ENCODE measurements at places on chromosomes 1 and 21.

DNA sequence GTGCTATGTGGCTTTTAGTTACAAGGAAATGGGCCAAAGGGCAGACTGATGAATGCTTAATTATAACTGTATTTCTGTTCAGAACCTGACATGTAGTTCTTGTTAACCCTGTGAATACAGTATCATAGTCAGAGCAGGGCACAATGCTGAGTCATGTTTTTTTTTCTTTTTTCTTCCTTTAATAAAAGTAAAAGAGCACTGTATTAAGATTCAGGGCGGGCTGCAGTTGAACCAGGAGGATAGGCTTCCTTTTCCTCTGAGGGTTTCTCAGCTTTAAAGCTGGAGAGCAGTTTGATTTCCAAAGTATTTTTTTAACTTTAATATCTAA, 8.7 kb downstream of the CLDN8 start:
- no peak for DNase-seq

DNA sequence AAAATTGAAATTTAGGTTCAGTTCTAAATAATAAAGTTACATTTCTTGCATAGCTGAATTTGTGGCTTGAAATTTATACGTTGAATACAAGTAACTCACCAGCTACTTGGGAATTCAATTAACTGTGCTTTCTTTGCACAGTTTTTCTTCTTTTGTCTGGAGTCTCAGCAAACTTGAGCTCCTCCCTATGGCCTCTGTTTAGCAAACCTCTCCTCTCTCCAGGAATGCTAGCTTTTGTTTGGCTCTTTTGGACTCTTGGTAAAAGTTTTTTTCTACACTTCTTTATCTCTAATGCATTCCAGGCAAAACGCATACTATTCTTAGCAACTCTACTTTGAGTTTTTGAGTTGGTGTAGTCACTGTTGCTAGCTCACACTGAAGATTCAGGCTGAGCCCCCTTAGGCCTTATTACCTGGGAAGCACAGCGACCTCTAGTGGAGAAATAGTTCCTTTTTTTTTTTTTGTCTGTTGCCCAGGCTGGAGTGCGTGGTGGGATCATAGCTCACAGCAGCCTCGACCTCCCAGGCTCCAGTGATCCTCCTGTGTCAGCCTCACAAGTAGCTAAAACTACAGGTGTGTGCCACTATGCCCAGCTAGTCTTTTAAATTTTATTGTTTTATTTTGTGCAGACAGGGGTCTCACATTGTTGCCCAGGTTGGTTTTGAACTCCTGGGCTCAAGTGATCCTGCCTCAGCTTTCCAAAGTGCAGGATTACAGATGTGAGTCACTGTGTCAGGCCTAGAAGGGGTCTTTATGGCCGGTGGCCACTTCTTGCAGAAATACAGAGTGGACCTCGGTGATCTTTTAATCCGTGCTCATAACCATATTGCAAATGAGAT, 61.7 kb downstream of the CASQ2 start:
- DNase-seq: peak; percentile 53

DNA sequence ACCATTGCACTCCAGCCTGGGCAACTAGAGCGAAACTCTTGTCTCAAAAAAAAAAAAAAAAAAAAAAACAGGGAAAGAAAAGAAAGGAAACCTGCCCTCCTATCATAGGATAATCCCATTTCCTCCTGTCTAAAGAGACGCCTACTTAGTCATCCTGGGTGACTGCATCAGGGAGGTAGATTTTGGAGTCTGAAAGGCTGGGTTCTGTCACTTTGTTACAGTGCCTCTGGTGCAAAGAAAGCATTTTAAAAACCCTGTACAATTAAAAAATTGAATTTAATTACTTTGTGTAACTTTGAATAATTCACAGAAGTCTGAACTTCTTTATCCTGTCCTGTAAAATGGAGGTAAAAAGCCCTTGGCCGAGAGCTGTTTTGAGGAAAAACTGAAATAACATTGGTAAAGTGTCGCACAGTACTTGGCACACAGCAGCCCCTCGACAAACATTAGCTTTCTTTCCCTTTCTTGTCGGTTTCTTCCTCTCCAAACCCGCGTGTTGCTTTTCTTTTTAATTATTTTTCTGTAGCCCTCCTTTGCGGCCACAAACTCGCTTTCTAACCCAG, 657 bp upstream of the HDAC1 start:
- peak; percentile 88 for DNase-seq

DNA sequence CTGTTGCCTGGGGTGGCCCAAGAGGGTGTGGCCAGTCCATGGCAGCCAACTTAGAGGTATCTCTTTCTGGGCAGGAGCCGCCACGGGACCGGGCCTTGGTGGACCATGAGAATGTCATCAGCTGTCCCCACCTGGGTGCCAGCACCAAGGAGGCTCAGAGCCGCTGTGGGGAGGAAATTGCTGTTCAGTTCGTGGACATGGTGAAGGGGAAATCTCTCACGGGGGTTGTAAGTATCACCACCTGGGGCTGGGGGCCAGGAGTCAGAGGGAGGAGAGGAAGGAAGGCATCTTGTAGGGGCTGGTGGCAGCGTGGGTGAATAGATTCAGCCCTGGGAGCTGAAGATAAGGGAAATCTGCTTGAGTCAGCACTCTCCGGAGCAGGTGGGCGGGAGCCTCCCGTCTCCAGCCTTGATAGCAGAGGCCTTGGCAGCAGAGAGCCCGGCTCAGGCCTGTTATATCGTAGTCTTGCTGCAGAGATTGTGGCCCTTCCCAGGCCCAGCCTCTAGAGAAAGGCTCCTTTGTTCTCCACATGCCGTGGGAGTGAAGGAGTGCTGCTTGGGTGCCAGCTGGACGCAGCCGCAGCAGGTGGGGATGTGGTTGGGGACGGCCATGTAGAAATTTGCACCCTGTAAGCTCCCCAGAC, 25.4 kb downstream of the PHGDH start:
- DNase-seq: no peak

GRCh38 chr1:75745276-75745675, 20.8 kb downstream of the ACADM start:
- DNase-seq: no peak

GRCh38 chr1:115877511-115877910, 36.6 kb upstream of the NHLH2 start:
- no peak for DNase-seq

DNA sequence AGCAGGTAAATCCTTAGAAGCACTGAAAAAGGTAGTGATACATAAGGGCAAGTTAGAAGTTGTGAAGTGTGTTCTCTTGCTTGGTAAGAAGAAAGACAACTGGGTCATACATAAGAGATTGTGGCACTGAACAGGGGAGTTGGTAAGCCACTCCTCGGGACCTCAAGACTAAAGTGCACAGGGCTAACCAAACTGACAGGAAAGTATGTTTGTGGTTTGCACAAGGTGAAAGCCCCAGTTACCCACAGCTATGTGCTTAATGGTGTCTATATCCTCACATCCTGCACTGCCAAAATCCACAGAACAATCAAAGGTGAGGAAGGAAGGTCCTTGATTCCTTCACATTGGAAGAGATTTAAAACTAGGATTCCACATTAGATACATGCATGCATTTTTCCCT, 276.5 kb downstream of the DNM3 start:
- DNase-seq: peak; percentile 66

DNA sequence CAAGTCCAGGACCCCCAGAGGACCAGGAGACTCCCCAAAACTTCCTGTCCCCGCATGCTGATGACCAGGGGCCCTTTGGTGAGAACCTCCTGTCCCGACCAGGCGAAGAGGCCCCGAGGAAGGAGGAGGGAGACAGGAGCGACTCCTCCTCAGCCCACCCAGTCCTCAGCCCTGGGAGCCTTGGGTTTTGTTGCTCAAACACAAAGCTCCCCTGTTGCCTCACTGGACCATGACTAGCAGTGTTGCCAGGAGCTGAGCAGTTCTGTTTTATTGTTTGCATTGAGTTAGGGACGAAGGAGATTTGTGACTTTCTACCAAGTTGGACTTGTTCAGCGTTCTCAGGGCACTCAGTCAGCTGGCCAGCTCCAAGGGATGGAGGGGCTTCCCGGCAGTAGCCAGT, 10.0 kb downstream of the UMODL1 start:
- DNase-seq: peak; percentile 68

GRCh38 chr1:54309631-54310366, 96.4 kb downstream of the SSBP3 start:
- DNase-seq: no peak

DNA sequence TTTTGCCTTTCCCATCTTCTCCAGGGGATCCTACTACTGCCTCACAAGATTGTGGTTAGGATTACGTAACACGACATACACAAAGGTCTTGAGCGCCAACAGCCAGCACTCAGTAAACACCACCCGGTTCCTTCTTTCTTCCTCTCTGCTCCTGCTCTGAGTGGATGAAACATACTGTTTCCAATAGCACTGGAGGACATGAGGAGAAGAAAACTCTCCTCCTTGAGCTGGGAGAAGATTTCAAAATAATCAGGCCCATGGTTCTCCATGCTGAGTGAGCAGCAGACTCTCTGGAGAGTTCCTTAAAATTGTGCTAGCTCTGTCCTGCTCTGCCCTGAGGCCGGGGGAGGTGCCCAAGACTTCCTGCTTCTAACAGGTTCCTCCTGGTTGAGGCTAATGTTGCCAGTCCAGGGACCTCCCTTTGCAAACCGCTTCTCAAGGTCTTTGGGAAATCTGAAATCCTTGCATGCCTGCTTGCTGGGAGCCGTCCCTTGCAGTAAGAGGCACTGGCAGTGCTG, 29.4 kb upstream of the MX1 start:
- DNase-seq: peak; percentile 67

GRCh38 chr21:33402001-33402979, 923 bp upstream of the IFNGR2 start:
- DNase-seq: no peak

DNA sequence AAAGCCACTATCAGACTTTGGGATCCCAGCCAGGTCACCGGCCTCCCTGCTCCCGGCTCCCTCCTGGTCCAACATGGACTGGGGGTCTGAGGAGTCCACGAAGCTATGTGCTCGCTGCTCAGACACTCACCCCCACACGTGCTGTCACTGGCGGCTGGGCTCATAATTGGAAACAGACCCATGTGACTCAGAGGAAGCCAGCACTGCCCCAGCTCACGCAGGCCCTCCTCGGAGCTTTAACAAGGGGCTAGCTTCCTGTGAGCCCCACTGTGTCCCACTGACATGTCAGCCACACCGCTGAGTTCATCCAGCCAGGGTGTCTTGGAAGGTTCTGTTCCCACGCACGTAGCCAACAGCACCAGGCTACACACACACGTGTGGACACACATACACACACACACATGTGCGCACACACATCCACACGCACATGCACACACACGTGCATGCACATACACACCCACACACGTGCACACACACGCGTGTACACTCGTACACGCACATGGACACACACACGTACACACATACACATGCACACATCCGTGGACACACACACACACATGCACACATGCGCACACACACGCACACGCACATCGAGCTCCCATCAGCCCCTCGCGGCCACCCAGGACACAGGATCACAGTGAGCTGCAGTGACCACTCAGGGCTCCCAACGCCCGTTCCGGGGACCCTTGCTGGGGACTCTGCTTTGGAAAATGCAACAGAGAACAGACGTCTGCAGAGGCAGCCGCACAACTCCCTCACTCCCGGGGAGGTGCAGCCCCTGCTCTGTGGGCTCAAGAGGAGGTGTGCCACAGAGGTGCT, 18.4 kb upstream of the COL6A2 start:
- DNase-seq: peak; percentile 71

DNA sequence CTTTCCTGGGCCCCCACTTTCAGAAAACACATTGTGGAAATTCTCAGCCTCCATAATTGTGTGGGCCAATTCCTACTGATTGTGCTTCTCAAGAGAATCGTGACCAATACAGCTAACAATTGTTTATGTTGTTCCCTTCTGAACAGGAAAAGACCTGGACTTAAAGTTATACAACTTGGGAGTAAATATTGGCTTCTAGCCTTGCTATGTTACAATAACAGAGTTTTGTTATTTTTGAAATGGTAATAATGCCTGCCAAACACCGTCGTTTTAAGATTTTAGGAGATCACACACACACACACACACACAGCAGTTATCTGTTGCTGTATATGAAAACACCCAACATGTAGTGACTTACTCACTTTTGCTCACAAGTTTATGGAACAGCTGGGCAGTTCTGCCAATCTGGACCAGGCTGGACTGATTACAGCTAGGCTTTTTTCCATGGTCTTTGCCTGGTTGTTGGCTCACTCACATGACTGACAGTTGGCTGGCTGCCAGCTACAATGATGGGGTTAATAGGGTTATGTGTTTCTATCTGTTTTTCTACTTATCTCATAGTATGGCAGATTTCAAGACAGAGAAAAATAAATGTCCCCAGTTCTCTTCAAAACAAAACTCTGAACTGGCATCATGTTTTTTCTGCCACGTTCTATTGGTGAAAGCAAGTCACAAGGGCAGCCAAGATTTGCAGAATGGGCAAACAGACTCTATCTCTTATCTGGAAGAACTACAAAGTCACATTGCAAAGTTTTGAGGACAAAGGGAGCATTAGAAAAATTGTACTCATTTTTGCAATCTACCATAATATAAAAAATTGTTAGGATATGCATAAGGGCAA, 447.5 kb downstream of the NEGR1 start:
- no peak for DNase-seq

DNA sequence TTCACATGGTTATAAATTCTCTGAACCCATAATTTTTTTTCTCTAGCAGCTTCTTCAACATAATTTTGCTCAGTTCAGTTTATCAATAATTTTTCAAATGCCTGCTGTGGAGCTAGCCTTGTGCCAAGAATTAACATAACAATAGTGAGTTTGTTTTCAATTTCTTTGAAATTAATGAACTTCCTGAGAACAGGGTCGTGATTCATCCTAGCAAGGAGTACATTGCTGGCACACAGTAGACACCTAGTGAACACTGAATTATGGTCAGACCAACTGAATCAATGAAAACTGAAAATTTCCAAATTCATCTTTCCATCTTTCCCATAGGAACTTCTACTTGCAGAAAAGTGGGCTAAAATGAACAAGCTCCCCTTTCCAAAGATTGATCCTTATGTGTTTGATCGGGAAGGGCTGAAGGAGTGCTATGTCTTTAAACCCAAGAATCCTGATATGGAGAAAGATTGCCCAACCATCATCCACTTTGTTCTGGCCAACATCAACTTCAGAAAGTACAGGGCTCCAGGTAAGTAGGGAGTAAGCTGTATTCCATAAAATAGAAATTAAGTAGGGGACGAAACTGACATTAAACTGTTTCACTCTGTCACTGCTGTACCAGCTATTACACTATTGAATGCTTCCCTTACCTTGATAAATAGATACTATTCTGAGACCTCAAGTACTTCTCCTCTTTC, 148.7 kb downstream of the PLA2G4A start:
- no peak for DNase-seq

- DNase-seq: peak; percentile 99
These were observed 1.2 kb downstream of the NIPAL3 start for GRCh38 chr1:24416666-24417391.

- no peak for DNase-seq
These were observed 10.0 kb downstream of the GBP7 start for GRCh38 chr1:89165811-89166210.

- no peak for DNase-seq
These were observed 292.1 kb downstream of the SDCCAG8 start for GRCh38 chr1:243547891-243548290.

DNA sequence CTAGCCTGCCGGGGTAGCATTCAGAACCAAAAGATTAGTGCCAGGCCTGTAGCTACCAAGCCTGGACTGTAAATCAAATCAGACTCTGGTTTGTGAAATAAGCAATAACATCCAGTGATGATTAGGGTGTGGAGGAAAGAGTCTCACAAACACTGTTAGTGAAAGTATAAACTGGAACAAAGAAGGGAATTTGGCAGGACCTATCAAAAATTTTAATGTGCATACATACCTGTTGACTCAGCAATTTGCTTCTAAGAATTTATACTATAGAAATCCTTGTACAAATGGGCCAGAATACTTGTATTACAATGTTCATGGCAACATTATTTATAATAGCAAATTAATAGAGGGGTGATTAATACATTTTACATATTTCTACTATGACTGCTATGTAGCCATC, 109.8 kb upstream of the WARS2 start:
- no peak for DNase-seq

- DNase-seq: peak; percentile 61
These were observed 97.3 kb downstream of the PLA2G4A start for GRCh38 chr1:186925881-186926669.

All from M059J (cell line).